ENCODE measurements at places on chromosomes 16 and 17.

- peak; percentile 29 for DNase-seq
Observed at GRCh38 chr17:16991349-16992009, 19.6 kb upstream of the TNFRSF13B start.

DNA sequence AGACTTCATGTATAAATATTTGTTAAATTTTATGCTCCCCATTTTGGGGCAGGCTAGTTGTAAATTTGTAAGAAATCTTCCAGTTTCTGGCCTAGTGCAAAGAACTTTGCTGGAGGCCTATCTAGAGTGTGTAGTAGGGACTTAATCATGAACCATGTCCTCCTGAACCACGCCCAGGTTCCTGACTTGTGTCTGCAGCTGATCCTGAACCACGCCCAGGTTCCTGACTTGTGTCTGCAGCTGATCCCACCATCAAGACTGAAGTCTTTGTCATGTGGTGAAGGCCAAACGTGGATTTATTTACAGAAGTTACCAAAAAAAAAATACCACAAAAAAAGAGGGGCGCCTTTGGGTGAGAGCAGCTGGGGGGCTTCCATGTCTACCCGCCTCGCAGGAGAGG, 33.1 kb downstream of the LMF1 start:
- DNase-seq = no peak

- no peak for DNase-seq
Observed at GRCh38 chr17:16478649-16479048, 13.3 kb downstream of the LRRC75A start.

DNA sequence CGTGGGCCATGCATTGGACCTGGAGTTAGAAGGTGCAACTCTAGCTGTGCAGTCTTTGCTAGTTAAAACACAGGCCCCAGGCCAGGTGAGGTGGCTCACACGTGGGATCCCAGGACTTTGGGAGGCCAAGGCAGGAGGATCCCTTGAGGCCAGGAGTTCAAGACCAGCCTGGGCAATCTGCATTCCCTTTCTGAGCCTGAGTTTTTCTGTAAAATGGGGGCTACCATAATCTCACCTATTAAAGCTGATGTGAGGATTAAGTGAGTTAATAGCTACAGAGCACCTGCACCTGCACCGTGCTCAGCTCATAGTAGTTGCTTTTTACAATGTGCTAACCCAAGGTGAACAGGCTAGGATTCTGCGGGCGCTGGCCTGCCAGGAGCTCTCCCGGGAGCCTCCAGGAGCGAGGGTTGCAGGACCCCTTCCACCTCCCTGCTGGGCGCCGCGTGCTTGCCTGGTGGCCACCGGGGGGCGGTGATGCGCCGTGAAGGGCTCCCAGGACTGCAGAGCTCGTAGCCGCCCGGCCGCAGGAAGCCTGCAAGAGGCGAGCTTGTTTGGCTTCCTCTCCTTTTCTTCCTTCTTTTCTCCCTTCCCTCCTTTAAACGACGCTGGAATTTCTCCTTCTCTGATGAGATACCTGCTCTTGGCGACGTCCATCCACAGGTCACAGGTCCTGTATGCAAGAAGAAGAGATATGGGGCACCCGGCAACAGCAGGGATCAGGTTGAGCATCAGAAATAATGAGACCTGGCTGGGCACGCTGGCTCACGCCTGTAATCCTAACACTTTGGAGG, 51.3 kb downstream of the ZFP90 start:
- peak; percentile 61 for DNase-seq

DNA sequence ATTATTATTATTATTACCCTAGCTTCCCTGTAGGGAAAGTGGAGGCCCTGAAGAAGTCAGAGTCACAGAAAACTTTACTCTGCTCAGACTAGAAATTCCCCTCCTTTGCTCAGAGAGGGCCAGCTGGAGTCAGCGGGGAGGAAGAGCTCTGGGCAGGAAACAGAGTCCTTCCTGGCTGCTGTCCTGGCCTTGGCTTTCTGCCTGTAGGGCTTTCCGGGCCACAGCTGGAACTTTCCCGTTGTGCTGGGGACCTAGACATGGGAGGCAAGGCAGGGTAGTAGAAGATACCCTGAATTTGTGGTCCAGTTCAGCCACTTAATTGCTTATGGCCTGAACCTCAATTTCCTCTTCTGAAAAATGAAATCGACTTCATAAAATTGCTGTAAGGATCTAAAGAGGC, 14.0 kb upstream of the CCL2 start:
- DNase-seq = no peak

- DNase-seq = no peak
Observed at GRCh38 chr16:12673466-12673865, 130.2 kb downstream of the CPPED1 start.

DNA sequence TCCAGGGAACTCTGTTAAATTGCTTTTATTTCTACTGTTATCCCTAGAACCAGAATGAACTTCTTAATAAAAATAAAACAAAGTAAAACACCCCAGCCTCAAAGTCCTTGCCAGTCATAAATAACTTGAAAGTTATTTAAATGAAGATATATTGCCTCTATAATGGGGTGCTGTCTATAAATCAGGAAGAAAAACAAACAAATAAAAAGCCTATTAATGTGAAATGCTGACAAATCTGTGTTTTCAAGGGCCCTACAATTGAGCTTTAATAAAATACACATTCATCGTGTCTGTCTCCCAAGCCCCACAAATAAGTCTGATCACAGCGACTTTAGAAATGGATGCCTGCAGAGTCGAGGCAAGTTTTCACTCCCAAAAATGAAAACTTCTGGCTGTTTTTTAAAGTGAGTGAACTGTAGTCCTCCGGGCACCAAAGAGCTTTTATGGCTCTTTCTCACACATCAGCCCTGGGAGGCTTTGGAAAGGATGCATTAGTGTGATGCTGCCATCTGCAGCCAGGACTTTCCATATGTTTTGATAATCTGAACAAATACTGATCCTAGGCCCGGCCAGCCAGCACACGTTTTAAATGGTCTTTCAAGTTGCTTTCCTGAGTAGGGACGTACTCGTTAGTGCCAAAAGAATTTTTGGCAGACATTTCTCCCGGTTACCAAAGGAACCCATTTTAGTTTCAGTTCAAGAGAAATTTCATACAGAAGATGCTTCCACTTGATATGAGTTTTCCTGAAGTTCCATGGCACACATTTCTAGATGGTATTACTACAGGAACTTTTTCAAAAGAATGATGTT, 16.3 kb downstream of the NACA2 start:
- peak; percentile 53 for DNase-seq

GRCh38 chr16:56749672-56750491, 20.0 kb downstream of the NUP93 start:
- no peak for DNase-seq

- DNase-seq = no peak
Observed at GRCh38 chr16:17320009-17320408, 150.8 kb downstream of the XYLT1 start.

GRCh38 chr17:55624772-55625433, 97.8 kb downstream of the TMEM100 start:
- DNase-seq = no peak

DNA sequence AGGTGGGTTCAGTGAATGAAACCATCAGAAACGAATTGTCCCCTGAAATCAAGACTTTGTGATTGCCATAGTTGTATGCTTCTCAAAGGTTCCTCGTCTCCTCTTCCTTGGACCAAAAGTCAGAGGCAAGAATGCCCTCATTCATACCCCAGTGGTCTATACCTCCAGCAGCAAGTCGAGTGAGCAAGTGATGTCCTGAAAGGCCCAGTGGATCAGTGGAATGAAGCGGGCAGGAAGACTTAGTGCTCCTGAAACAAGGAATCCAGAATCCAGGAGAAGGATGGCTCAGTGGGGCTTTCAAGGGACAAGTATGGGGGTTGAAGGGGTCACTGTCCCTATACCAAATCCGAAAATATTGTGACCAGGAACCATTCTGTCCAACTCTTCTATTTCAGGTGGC, 5.3 kb upstream of the ERBB2 start:
- DNase-seq = no peak

DNA sequence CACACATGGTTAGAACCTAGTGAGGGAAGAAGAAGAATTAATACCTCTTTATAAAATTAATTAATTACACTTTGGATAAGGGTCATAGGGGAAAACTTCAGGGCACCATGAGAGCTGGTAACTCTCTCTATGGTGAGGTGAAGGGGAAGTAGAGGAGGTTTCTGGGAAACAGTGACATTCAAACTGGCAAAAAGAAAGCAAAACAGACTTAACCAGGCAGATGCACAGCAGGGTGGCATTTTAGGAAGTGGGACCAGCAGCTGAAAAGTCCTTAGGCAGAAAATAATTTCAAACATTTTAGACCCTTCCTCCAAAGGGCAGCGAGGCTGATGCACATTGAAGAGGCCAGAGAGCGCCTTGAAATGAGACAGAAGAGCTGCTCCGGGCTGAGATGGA, 157.8 kb downstream of the CDH13 start:
- no peak for DNase-seq

- DNase-seq = no peak
Observed at GRCh38 chr16:860891-861290, 60.4 kb upstream of the GNG13 start.

GRCh38 chr16:21646721-21647561, 5.5 kb downstream of the IGSF6 start:
- DNase-seq = peak; percentile 73

GRCh38 chr16:53932975-53933374, 229.0 kb downstream of the FTO start:
- no peak for DNase-seq

- DNase-seq = peak; percentile 51
Observed at GRCh38 chr17:51119415-51120356, 982 bp downstream of the SPAG9 start.

- no peak for DNase-seq
Observed at GRCh38 chr16:66961914-66962313, 848 bp downstream of the CES3 start.

GRCh38 chr17:48671697-48672171, 45.6 kb upstream of the HOXB9 start:
- peak; percentile 37 for DNase-seq

Data from bronchial epithelial cell (primary cell).